ENCODE measurements at places on chromosomes 4 and X.

DNA sequence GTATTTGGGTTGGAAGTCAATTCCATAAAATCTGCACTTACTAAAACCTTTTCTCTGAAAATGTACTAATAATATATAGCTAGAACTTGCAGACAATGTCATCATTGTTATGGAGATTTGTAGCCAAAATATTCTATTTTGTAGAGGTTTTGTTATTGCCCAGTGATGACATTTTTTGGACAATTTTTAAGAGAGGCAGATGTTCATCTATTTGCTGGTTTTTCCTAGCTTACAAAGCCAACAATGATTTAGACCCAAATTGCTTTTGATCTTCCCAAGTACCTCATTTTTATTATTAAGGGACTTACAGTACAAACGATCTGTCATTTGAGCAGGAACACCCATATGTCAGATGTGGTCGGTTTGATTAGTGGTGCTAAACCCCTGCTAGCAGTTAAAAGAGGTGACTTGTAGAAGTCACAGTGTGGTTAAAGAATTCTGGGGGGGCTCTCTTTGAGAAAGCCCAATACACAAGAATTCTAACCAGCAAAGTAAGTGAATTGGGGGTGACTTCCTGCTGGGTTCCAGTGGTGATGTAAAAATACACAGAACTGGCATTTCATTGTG is 136.2 kb downstream of the KIT start:
- DNase-seq = no peak

GRCh38 chr4:88382621-88383020 is 4.0 kb downstream of the HERC6 start:
- DNase-seq = peak; percentile 57

GRCh38 chrX:107716118-107716684 is 59.4 kb downstream of the TSC22D3 start:
- peak; percentile 42 for DNase-seq

DNA sequence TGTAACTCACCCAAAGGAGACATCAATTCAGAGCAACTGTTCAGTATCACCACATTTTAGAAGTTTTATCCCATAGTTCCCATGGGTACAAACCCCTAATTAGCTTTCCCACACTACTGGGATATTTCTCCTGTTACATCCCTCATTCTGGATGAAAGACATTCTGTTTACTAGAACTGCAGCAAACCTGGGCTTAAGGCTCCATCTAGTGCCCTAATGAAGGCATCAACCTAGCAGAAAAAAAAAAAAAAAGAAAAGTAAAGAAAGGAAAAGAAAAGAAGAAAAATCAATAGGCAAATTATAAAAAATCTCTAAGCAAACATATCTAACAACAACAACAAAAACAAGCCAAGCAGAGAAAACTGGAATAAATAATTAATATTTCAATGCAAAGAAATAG is 133.7 kb upstream of the CPXCR1 start:
- DNase-seq = no peak

- DNase-seq = no peak
Measured at GRCh38 chr4:113823291-113823659, 61.7 kb upstream of the CAMK2D start.

- no peak for DNase-seq
Measured at GRCh38 chr4:76723373-76723772, 174.6 kb downstream of the SOWAHB start.

- no peak for DNase-seq
Measured at GRCh38 chr4:150004481-150004880, 73.8 kb upstream of the DCLK2 start.

DNA sequence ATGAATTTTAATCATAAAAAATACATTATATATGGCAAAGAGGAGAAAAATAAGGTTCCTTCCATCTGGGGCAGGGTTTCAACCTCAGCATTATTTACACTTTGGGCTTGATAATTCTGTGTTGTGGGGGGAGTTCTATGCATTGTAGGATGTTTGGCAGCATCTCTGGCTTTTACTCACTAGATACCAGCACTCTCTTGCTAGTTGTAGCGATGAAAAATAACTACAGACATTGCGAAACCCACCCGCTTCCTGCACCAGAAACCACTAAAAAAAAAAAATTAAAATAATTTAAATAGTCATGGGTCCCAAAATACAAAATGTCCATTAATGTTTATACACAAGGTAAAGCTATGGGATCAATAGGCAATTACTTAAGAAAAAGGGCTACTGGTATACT is 52.7 kb downstream of the PPP3CA start:
- DNase-seq = no peak

DNA sequence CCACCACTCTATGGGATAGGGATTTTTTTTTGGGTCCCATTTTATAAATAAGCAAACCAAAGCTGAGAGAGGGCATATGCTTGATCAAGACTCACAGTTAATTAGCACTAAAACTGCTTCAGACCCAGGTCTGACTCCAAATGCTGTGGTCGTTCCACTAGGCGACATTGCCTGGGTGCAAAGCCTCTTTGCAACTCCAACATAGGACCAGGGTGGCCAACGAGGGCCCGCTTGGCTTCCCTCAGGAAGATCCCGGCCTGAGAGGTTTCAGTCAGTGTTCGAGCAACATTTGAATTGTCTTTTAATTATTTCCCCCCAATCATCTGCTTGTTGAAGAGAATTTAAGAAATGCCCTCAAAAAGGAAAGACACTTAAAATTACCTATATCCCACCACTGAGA is 11.2 kb downstream of the PJA1 start:
- no peak for DNase-seq

DNA sequence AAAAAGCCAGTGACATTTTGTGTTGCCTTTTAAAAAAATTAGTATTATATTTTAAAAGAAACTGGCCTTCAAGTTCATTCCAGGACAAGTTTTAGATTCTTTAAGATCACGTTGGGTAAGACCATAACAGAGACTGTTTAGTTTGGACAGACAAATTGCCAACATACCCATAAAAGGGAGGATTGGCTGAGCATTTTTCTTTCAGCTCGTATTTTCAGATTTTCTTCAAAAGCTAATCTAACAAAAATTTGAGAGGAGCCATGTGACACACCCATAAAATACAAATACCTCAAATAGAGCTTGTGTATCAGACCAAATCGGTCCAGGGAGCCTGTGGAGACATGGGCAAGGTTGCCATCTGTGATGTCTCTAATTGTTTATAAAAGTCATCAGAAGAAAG is 74.6 kb upstream of the C1QTNF7 start:
- DNase-seq = no peak

- no peak for DNase-seq
Measured at GRCh38 chr4:114474188-114474800, 124.3 kb upstream of the UGT8 start.

DNA sequence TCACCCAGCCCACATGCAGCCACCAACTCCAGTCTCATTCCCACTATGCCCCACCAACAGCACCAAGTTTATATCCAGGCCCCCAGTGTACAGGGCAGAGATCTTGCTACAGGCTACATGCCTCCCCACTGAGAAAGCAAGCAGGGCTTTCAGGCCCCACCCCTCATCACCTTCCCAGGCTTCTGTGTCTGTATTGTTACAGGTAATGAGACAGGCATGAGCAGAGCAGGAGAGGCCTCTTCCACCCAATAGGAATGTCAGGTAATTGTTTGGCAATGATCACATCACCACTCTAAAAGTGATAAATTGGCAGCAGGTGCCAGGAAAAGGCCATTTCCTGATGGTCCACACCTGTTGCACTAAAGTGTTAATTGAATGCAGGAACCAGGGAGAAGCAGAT is 102.5 kb downstream of the ZNF518B start:
- DNase-seq = no peak

DNA sequence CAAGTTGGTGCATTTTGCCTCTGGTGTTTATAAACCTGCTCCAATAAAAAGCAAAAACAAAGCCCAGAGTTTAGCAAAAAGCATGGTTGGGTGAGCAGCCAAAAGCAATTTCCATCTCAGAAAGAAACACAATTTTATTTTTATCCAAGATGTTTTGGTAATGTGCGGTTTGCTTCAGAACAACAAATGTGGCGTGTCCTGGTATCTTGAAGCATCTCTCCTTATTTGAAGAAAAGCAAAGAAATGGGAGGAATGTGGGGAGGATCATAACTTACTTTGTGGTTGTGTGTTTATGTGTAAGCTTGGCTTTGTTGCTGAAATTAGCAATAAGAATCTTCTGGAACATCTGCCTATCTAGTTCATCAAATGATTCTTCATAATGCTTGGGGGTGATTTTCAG is 88.3 kb upstream of the DDX3X start:
- no peak for DNase-seq

GRCh38 chr4:187598196-187598595 is 397.4 kb upstream of the ZFP42 start:
- no peak for DNase-seq

- DNase-seq = no peak
Measured at GRCh38 chrX:39592776-39593175, 505.0 kb downstream of the BCOR start.

GRCh38 chrX:45274576-45274975 is 73.9 kb upstream of the DIPK2B start:
- no peak for DNase-seq

- DNase-seq = no peak
Measured at GRCh38 chr4:5456296-5456845, 252.0 kb downstream of the EVC2 start.

DNA sequence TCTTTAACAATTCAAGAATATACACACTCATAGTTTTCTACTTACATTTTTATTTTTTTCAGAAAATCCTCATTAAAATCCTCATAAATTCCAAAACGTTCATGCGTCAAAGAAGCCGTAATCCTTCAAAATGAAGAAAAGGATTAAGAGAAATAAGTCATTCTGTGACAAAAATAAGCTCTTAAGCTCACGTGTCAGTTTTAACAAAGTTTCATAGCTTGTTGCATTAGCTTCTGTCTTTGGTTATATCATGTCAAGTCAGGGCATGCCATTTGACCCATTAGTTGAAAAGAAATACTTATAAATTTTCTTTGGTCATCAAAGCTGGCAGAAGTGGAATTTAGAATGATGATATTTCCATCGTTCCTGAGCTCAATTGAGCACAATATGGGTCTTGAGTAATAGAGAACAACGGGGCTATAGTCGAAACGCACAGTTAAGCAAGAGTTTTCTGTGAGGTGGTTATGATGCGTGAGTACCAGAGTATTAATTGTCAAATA is 185.2 kb upstream of the CTSO start:
- DNase-seq = no peak

DNA sequence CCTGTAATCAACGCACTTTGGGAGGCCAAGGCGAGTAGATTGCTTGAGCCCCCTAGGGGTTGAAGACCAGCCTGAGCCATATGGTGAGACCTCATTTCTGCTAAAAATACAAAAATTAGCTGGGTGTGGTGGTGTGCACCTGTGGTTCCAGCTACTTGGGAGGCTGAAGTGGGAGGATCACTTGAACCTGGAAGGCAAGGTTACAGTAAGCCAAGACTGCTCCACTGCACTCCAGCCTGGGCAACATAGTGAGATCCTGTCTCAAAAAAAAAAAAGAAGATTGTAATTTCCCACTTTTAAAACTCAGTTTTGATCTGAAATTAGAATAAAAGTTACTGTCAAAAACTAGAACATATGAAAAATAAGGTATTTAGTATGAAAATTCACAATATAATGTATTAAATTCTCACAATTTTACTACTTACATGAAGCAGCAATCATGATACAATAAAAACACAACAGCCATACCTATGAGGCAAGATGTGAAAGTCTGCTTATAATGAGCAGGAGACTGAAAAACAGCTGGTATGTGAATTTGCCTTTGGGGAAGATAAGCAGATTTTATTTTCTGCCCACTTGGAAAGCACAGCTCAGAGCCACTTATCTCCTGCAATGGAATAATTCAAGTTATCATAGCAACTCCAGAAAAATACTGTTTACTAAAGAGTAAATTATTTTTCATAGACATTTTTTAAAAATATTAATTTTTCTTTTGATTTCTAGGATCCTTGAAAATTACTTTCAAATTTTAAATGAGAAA is 50.6 kb downstream of the ZGRF1 start:
- DNase-seq = no peak

DNA sequence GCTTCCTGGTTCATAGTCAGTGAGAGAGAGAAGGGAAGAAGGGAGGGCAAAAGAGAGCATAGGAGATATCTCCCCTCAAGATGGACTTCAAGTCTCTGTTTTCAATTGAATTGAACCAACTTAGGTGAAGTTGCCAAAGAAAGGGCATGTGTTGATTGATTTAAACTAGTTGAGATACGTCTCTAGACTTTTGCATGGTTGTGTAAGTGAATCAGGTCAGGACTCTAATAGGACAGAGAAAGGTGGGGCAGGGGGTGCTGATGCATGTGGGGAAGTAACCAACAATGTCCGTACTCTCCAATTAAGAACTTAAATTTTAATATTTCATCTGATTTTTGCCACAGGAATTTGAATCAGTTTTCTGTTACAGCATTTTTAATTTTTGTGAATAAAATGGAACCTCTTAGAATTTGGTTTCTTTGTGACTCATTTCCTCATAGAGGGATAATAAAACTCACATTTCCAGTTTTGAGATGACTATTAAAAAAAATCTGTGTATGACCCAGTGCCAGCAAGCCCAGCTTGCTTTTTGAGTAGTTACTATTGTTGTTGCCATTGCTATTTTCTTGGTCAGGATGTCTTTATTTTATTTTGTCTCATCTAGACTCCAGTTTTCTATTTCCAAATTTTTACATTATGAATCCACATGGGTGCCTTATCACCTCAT is 37.3 kb downstream of the SLIT2 start:
- no peak for DNase-seq

GRCh38 chr4:167713756-167714155 is 378.6 kb upstream of the ANXA10 start:
- DNase-seq = no peak

GRCh38 chrX:54798137-54798536 is at the start of gene ITIH6:
ITIH6 (minus strand) TSS chrX:54798255; CDS start chrX:54798210, 45 bp downstream.
- DNase-seq = no peak

- DNase-seq = no peak
Measured at GRCh38 chrX:110531873-110532580, 173.4 kb downstream of the RTL9 start.

DNA sequence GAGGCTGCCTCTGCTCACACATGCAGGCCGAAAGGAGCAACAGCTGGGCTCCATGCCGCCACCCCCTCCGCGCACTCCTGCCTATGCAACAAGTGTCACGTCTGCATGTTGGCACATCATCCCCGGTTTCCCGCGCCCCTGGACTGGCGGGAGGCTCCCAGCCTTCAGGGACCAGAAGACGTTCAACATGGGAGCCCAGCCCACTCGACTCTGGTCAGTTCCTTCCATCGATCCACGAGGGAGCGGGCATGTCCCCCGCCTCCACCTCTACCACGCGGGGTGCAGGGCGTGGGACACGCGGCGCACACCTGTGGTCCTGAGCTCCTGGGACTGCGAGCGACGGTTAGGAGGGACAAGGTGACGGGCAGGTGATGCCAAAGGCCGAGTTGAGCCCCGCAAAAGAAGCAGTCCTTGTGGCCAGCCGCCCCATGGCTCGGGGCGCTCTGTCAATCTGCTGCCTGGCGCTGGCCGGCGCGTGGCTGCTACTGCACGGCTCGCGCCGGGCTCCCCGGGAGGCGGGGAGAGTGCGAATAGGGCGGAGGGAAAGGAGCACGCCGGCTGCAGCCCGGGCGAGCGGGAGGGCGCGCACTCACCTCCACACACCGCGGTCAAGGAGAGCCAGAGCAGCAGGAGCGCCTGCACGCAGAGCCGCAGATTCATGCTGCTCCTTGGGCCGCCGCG is 645 bp downstream of the APLN start:
- DNase-seq = peak; percentile 48
